Fibroblast of villous mesenchyme (primary cell): ENCODE measurements at places on chromosomes 7 and 10. TPM values are rescaled to one million over a fixed set of nuclear protein-coding genes. Genes with fewer than 3 reads are reported as not detected.

DNA sequence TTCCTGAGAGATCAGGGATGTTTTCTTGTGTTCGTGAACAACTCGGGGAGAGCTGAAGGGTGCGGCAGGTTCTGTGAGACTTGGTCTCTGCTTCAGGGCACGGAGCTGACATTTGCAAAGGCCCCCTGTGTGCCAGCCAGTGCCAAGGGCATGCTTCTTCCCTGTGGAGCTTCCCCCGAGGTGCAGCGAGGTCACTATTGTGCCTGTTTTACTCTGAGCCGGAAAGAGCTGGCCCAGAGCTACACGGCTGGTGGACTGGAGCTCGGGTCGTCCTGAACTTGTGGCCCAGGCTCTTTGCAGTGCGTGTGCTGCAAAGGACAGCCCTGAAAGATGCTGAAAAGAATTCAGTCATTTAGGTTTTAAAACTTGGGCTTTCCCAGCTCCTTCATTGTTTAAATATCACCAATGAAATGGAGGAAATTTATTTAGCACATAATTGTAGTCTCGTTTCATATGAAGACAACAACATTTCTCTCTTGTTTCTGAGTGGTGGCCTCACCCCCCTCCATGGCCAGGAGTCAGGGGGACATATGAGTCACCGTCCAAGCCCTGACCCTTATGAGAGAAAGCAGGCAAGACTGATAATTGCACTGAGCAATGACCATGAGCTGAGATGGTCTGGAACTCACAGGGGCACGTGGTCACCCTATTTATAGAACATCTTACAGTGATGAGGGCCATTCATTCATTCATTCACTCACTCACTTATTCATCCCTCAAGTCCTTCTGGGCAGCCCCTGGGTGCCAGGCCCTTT lies 102.6 kb downstream of the PTPRE start:
- DNase-seq = peak; percentile 60

DNA sequence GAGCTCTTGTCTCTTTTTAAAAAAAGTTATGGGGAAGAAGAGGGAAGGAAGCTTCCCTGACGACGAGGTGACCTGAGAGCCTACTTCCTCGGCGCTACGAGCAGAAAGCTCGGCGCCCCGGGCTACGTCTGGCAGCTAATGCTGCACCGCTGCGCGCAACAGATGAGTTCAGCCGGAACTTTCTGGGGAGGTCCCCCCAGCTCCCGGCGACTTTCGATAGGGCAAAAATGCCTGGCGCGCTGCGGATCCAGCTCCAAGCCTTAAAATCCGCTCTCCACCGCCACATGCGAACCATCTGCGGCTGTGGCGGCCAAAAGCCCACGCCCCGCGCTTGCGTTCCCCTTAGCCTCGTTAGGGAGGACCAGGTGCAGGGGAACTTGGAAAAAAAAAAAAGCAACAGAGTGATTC lies 621 bp downstream of the P4HA1 start:
- DNase-seq = peak; percentile 78

GRCh38 chr7:131955679-131956078 lies 399.3 kb upstream of the PODXL start:
- no peak for DNase-seq

The SOSTDC1 gene
- not detected in 2 replicates for total RNA-seq

The NEUROD6 gene
- total RNA-seq = not detected in 2 replicates

DNA sequence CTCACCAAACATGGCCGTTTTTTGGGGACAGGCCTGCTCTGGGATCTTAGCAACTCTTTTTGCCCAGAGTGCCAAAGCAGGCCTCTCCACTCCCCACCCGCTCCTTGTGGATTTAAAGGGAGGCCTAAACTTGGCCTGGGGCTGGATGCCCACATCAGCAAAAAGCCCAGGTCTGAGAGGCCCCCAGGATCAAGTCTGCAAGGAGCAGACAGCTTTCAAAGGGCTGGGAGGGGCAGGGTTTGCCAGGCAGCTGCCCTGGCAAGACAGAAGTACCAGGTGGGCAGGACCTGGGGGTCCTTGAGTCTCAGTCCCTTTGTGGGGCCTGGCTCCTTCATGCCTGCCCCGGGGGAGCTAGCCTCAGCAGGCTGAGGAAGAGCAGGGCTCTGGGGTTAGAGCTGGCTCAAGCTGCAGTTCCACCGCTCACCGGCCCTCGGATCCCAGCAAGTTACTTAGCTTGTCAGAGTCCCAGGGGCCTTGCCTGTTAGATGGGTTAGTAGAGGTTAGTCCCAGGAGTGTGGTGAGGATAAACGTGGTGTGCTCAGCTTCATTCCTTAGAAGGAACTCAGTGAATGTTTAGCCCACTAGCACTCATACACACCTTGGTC lies 56.2 kb downstream of the ARHGAP22 start:
- no peak for DNase-seq

DNA sequence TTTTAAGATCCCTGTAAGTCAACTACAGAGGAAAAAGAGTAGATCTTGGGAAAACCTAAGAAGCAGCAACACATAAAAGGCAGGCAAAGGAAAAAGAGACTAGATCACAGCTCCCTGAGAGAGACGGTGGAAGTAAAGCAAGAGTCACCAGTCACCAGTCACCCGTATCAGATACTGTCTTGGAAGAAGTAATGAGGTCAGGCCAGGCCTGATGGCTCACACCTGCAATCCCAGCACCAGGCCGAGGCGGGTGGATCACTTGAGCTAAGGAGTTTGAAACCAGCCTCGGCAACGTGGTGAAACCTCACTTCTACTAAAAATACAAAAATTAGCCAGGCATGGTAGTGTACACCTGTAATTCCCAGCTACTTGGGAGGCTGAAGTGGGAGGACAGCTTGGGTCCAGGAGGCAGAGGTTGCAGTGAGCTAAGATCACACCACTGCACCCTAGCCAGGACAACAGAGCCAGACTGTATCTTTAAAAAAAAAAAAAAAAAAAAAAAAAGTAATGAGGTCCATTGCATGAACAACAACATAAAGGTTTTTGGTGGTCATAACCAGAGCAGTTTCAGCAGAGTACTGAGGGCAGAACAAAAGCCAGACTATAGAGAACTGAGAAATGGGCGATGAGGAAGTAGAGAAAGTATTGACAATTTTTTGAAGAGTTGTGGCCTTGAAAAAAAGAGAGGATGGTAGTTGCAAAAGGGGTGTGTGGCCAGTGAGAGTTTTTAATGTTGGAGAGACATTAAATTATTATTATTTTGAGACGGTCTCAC lies 16.9 kb downstream of the ZNF713 start:
- no peak for DNase-seq

DNA sequence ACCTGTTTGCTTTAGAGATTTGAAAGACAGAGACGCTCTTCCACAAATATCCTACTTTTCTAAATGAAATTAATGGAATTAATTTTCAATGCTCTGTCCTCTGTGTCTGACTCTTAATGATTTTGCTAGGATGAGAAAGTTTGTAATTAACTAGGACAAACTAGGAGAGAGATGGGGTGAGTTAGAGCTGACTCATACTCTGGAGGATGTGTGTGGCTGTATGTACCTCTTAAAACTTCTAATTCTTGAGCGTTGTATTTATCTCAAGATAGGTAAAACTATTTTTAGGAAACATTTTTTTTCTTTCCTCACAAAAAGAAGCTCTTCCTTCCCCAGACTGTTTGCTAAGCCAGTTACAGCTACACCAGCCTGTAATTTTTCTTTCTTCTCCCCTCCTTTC lies 178.8 kb upstream of the ANKRD30A start:
- no peak for DNase-seq

DNA sequence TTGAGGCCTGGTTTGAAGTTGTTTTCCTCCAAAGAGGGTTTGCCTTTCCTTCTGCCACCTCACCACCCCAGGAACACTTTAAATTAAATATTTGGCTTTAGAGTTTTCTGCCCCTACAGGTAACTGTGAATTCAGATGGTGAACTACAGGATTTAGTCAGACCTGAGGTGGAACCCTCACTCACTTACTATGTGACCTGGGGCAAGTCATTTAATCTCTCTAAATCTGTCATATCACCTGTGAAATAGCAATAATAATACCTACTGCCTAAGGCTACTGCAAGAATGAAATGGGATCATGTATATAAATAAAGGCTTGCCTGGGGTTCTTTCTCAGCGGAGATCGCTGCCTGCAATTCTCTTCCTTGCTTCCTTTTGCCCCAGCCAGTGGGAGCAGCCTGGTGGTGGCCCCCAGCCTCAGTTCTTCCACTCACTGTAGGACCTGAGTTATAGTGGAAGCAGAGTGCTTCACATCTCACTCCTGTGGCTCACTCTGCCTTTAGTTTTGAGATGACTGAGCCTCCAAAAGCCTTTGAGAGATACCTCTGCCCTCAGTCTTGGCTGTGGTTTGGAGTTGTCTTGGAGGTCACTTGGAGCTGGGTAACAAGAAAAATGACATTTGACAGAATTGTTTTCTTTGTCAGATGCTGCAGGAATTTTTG lies 6.1 kb upstream of the ANKRD2 start:
- DNase-seq = no peak

GRCh38 chr10:17669185-17669872 lies 25.4 kb downstream of the STAM start:
- DNase-seq = no peak

GRCh38 chr10:123154711-123155505 lies 706 bp downstream of the BUB3 start:
- DNase-seq = peak; percentile 58

DNA sequence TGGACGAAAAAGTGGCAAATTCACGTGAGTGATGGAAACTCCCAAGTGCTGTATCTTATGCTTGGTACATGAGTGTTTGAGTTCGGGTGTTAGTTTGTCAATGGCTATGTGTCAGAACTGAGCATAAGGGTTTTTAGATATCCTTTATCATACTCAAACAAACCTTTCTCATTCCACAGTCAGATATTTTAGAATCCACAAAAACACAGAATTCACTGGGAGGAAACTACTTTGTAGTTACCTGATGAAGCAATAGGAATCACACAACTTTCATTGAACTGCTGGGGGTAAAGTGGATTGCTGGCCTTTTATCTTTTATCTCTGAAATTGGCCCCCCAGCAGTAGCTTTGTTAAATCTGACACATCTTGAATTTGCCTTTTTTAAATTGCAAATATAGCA lies 64.0 kb downstream of the DKK1 start:
- no peak for DNase-seq

GRCh38 chr7:69373171-69374043 lies 224.9 kb upstream of the AUTS2 start:
- peak; percentile 12 for DNase-seq

DNA sequence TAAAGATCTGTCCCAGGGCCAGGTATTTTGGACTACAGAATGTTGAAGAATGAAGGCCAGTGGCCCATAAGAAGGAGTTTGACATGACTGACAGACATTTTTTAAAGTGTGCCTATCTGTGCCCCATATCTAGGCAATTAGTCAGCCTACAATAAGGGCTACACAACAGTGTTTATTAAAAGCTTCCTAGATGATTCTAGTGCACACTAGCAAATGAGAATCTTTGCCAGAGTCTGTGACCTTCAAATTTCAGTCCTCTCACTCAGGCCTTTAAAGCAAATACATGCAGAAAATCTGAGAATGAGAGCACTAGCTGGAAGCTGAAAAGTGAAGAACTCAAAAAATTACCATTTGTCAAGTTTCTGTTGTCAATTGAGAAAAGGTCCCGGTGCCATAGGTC lies 208.7 kb downstream of the VTI1A start:
- DNase-seq = no peak

GRCh38 chr7:54769203-54769602 lies 10.2 kb upstream of the SEC61G start:
- DNase-seq = no peak

The AMPH gene
- total RNA-seq = 0.86 and 0.97 TPM in 2 replicates

DNA sequence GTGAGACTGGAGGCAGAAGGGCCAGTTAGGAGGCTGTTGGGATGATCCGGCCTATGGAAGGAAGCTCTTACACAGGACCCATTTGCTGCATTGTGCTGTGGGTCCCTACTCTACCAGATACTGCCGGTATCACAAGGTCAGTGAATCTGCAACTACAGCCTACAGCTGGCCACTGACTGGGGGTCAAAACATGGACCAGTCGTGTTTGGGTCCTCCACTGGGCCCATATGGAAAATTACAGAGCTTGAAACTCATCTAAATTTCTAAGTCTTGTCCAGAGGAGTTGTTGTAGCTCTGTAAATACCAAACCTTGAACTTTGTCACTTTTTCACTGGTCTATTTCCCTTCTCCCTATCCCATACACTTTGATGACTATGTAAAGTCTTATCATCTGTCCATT lies 5.6 kb upstream of the NUP205 start:
- no peak for DNase-seq

DNA sequence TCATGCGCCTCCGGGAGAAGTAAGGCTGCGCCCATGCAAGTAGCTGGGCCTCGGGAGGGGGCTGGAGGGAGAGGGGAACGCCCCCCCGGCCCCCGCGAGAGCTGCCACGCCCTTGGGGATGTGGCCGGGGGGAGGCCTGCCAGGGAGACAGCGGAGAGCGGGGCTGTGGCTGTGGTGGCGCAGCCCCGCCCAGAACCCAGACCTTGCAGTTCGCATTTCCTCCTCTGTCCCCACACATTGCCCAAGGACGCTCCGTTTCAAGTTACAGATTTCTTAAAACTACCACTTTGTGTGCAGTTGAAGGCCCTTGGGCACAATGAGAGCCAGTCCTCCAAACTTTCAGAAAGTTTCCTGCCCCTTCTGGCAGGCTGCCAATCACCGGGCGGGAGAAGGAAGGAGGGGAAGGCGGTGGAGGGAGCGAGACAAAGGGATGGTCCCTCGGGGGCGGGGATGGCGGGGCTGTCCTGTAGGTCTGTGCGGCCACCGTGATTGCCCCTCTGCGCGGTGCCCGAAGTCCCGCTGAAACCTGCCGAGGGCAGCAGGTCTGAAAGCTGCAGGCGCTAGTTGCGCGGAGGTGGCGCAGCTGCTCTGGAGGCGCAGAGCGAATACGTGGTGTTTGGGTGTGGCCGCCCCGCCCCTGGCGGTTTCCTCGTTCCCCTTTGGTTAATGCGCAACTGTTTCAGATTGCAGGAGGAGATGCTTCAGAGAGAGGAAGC lies 2.1 kb downstream of the VIM start:
- DNase-seq = peak; percentile 71

The FBH1 gene
- total RNA-seq = 78.9 and 91.5 TPM in 2 replicates

- DNase-seq = no peak
Measured at GRCh38 chr7:141571059-141571458, 19.8 kb downstream of the AGK start.

DNA sequence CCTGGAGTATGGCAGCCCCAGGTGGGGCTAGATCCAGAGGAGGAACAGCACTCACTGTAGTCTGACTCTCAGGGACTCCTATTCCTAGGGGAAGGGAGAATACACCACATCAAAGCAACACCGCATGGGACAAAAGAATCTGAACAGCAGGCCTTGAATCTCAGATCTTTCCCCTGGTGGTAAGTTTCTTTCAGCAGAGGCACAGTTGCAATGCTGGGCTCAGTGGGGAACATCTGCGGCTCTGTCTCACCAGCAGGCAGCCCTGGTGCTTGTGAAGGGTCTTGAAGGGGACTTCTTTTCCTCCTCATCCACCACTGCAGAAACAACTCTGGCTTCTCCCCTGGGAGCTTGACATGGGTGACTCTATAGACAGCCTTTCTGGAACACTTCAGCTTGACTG lies 111.2 kb upstream of the ARHGAP21 start:
- DNase-seq = no peak

The ADRB1 gene
- not detected in 2 replicates for total RNA-seq
